Effector memory CD8-positive, alpha-beta T cell (primary cell): ENCODE measurements at places on chromosomes 3 and 15.

DNA sequence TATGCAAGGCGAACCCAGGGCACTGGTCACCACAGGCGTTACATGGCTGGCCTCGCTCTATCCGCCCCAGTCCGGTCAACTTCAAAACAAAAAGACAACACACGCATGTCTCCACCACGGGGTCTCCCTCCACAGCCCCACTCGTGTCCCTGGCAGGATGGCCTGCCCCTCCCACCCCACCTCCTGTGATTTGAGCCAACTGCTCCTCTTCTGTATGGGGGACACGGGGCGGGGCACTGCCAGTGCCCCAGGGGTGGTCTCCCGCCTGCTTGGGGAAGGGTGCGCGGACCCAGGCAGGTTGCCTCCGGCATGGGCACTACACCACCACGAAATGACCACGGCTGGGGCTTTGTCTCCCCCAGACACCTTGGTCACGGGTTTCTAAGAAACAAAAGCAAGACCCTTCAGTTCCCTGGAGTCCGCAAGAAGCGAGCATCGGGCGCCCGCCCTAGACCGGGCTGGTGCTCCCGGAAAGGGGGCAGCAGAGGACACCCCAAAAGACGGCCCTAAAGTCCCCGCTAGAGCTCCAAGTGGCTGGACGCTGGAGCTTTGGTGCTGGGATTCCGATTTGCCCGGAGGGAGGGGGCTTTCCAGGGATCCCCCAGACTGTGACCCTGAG, 219.3 kb upstream of the PRICKLE2 start:
- no peak for DNase-seq

DNA sequence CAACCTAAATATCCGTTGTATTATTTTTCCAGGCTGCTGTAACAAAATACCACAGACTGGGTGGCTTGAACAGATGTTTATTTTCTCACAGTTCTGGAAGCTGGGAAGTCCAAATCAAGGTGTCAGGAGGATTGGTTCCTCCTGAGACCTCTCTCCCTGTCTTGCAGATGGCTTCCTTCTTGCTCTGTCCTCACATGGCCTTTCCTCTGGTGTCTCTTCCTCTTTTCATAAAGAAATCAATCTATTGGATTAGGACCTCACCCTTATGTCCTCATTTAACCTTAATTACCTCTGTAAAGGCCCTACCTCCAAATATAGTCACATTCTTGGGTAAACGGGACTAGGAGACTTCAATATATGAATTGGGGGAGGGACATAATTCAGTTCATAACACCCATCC, 89.2 kb upstream of the PLCL2 start:
- no peak for DNase-seq

GRCh38 chr3:121834157-121834670, 646 bp downstream of the IQCB1 start:
- peak; percentile 1 for DNase-seq

GRCh38 chr3:46056686-46057085, 29.4 kb upstream of the XCR1 start:
- no peak for DNase-seq

- DNase-seq, result no peak
These were observed 110.3 kb downstream of the ADAM10 start for GRCh38 chr15:58639002-58639756.

- DNase-seq, result no peak
These were observed 346.2 kb downstream of the IGSF11 start for GRCh38 chr3:118688396-118688884.

DNA sequence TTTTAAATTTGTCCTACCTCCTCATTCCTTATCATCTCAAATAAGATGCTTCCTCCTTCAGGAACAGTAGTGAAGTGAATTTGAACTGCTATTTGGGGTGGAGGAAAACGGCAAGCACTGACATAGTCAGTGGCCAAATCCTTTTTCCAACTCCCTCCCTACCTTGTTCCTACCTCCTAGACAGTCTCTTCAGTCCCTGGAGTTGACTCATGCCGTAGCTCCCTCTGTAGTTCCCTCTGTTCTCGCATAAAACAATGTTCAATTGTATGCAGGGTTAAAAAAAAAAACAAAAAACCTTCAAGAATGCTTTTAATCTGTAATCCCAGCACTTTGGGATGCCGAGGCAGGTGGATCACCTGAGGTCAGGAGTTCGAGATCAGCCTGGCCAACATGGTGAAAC, 1.4 kb downstream of the UBR1 start:
- DNase-seq, result no peak

- no peak for DNase-seq
These were observed 93.8 kb downstream of the CMSS1 start for GRCh38 chr3:99911433-99911832.
